Lung (tissue), 17 donors: ENCODE measurements at places on chromosomes 4 and X. TPM values are rescaled to one million over a fixed set of nuclear protein-coding genes. Genes with fewer than 3 reads are reported as not detected.

Gene BRS3
- total RNA-seq, result not detected

- DNase-seq, result no peak
- no peaks in the 10 kb centered on the region for H3K27me3 ChIP-seq
- H3K4me3 ChIP-seq, result no peak overlapping the region
- H3K27ac ChIP-seq, result no peak overlapping the region
These were observed 63.1 kb downstream of the FAM114A1 start for GRCh38 chr4:38930707-38931106.

Gene ZNF330
- total RNA-seq, result 55.8 TPM

Gene CXCL6
- 6.5 TPM for total RNA-seq

Gene RAB39B
- 0.83 TPM for total RNA-seq

Gene ENPEP
- 26.3 TPM for total RNA-seq

- H3K4me1 ChIP-seq, result peaks cover 24% of the 10 kb centered on the region
- no peaks in the 10 kb centered on the region for H3K27me3 ChIP-seq
- peak overlapping the region; percentile 82 for H3K27ac ChIP-seq
- DNase-seq, result no peak
- H3K36me3 ChIP-seq, result no peaks in the 10 kb centered on the region
- no peak overlapping the region for H3K4me3 ChIP-seq
These were observed 31.5 kb downstream of the BLOC1S4 start for GRCh38 chr4:6747294-6748051.

- no peaks in the 10 kb centered on the region for H3K27me3 ChIP-seq
- no peak overlapping the region for H3K27ac ChIP-seq
- DNase-seq, result peak; percentile 47
- H3K36me3 ChIP-seq, result no peaks in the 10 kb centered on the region
These were observed 37.3 kb upstream of the TRIM2 start for GRCh38 chr4:153166716-153167501.

DNA sequence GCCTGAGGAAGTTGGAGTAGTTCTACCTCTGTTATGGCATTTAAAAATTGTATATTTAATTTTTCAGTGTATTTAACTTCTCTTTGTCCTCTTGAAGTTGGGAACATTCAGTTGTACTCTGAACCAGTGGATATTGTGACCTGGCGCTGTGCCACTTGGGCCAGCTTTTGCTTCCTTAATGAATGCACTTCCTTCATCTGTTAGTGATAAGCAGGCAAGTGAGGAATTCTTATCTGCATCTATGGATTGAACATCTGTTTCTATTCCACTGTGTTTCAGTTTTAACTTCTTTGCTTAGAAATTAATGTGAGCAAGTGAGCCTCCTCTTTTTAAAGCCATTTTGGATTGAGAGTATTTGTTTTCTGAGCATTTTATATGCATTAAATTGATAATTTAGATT, 128.3 kb downstream of the UCHL1 start:
- H3K4me1 ChIP-seq, result peaks cover 5% of the 10 kb centered on the region
- H3K4me3 ChIP-seq, result no peak overlapping the region
- H3K27me3 ChIP-seq, result no peaks in the 10 kb centered on the region
- no peaks in the 10 kb centered on the region for H3K36me3 ChIP-seq
- peak; percentile 80 for DNase-seq

- H3K4me1 ChIP-seq, result no peaks in the 10 kb centered on the region
- no peak for DNase-seq
- H3K27me3 ChIP-seq, result no peaks in the 10 kb centered on the region
- H3K27ac ChIP-seq, result no peak overlapping the region
These were observed 3.2 kb upstream of the CCKAR start for GRCh38 chr4:26493461-26493860.

Gene ITIH6
- 0.20 TPM for total RNA-seq

- no peak overlapping the region for H3K27ac ChIP-seq
- H3K4me1 ChIP-seq, result peaks cover 48% of the 10 kb centered on the region
- no peak overlapping the region for H3K4me3 ChIP-seq
- no peak for DNase-seq
- no peaks in the 10 kb centered on the region for H3K27me3 ChIP-seq
These were observed 185.0 kb downstream of the PTTG2 start for GRCh38 chr4:38145033-38145678.

Gene CT45A8
- not detected for total RNA-seq

GRCh38 chrX:45485719-45486118, 285.0 kb upstream of the DIPK2B start:
- H3K27ac ChIP-seq, result no peak overlapping the region
- no peak overlapping the region for H3K4me3 ChIP-seq
- H3K27me3 ChIP-seq, result no peaks in the 10 kb centered on the region
- DNase-seq, result no peak
- no peaks in the 10 kb centered on the region for H3K4me1 ChIP-seq
- no peaks in the 10 kb centered on the region for H3K36me3 ChIP-seq
